ENCODE measurements at places on chromosomes 2 and 18. TPM values are rescaled to one million over a fixed set of nuclear protein-coding genes. Genes with fewer than 3 reads are reported as not detected.

DNA sequence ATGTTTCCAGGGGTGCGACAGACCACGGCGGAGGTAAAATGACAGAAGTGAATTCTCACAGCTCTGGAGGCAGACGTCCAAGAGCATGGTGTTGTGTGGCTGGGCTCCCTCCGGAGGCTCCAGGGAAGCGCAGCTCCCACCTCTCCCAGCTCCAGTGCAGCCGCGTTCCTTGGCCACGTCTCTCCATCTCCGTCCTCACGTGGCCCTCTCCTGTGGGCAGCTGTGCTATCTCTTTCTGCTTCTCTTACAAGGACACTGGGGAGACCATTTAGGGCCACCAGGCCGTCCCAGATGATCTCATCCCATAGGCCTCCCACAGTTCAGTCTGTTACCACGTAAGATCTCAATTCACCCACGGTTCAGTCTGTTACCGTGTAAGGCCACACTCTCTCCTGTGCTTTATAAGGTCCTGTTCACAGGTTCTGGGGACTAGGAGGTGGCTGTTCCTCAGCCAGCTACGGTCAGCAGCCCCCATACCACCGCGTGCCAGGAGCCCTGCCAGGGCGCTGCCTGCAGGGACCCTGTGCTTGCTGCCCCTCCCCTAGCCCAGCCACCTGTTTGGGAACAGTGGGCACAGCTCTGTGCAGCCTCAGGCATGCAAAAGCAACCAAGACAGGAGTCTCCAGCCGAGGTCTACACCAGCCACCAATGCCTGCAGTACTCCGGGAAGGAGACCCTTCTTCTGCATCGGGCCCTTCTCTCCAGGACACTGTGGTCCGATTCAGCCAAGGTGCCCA is 2.9 kb upstream of the MAB21L4 start:
- H3K27ac ChIP-seq, result no peak overlapping the region
- no peaks in the 10 kb centered on the region for H3K36me3 ChIP-seq
- H3K4me3 ChIP-seq, result no peak overlapping the region
- no peaks in the 10 kb centered on the region for H3K4me1 ChIP-seq
- no peaks in the 10 kb centered on the region for H3K27me3 ChIP-seq

DNA sequence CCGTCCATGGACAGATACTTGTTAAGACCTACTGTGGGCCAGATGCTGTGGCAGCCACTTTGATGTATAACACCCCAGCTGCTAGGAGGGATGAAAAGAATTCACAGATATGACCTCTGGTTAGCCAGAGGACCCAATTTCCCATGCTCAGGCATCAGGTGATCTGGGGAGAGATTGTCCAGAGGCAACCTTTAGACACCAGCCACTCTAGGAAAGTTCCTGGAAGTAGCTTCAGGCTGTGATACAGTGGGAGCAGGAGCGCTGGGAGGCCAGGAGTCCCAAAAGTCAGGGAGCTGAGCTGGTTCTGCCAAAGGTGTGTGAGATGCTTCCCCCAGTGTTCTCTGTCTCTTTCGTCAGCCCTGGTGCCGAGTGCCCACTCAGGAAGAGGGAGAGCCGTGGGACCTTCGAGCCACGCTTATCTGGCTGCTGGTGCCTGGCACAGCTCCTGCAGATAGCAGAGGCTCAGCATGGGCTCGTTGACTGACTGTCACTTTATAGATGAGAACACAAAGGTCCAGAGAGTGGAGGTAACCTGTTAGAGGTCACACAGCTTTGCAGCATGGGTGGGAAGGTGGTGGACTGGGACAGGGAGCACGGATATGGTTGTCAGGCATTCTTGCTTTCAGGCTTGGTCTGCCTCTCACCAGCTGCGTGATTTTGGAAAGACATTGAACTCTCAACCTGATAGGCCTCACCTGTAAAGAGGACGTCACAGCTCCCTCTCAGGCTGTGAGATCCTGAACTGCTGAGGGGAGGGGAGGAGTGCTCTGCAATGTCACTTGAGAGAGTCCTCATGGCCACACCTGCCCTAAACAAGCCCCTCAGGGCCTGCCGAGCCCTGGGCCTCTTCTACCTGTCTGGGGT is 7.8 kb upstream of the RALB start:
- no peaks in the 10 kb centered on the region for H3K4me1 ChIP-seq
- no peak for DNase-seq
- H3K36me3 ChIP-seq, result no peaks in the 10 kb centered on the region
- no peak overlapping the region for H3K4me3 ChIP-seq
- H3K27ac ChIP-seq, result no peak overlapping the region

SCN7A gene
- 9.0 TPM for total RNA-seq

DNA sequence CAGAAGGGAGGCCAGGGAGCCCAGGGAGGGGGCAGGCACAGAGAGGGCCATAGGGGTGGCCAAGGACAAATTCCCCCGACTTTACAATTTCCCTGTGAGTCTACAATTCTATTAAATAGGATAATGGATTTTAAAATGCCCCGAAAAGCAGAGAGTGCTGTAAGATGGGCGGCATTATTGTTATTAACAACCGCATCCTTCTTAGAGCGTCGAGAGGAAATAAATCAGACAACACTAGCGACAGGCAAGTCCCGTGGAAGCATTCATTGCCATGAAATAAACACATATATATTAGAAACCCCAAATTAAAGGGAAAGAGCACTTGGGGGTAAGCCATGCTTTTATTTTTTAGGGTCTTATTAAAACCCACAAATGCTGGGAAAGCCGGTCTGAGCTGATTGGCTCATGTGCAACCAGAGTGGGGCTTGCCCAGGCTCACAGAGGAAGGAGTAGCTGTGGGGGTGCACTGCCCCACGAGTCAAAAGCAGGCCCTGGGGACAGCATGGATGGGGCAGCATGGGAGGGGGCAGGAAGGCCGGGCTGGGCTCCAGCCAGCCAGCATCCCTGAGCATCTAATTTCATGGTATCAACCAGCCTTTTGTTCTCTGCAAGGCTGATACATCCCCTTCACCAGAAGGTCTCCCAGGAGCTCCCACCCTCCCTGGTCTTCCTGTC is 187.1 kb downstream of the CELF4 start:
- H3K27ac ChIP-seq, result no peak overlapping the region
- H3K27me3 ChIP-seq, result no peaks in the 10 kb centered on the region
- H3K4me3 ChIP-seq, result no peak overlapping the region

DNA sequence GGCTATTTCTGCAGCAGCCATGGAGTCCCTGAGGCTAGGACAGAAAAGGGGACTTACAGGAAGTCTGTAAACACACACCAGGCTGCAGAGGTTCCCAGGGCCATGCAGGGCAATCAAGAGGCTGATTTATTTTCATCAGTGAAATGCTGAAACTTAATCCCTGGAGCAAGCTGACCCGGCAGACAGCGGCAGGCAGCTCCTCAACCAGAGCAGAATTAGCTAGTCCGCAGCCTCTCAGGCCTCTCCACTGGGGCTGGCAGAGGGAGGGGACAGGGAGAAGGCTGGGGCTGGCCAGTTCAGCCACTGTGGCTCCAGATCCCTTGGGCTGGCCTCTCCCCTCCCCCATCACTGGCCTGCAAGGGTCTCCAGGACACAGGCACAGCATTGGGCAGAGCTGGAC is 136.3 kb downstream of the TNS1 start:
- H3K4me3 ChIP-seq, result no peak overlapping the region
- H3K27me3 ChIP-seq, result no peaks in the 10 kb centered on the region
- peaks cover 95% of the 10 kb centered on the region for H3K36me3 ChIP-seq
- H3K27ac ChIP-seq, result no peak overlapping the region
- no peak for DNase-seq

ANO7 gene
- 1.2 TPM for total RNA-seq

DNA sequence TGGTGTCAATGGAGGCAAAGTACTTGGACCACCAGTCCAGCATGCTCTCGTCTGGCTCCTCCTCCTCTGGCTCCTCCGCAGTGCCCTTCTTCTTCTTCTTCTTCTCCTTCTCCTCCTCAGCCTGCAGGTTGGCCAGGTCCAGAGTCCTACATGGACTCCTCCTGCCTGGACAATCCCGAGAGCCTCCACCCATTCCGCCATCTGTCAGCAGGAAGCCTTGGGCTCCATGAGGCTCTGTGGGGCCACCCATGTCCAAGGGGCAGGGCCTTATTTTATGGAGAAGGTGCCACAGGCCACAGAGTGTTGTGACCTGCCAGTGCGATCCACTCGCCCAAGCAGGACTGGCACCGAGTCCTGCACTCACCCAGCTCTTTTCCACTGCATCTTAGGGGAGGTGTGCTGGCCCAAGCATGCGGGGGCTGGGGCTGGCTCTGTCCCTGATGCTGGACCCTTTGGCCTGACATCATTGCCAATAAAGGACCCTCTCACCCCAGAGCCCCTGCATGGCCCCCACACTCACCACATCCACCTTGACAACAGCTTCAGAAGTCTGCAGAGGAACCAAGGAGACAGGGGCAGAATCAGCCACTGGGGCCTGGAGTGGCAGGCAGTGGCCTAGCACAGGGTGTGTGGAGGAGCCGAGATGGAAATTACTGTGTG is 7.2 kb downstream of the OTOF start:
- no peak overlapping the region for H3K4me3 ChIP-seq
- DNase-seq, result no peak
- no peaks in the 10 kb centered on the region for H3K4me1 ChIP-seq
- H3K36me3 ChIP-seq, result no peaks in the 10 kb centered on the region
- H3K27me3 ChIP-seq, result no peaks in the 10 kb centered on the region

ERFE gene
- total RNA-seq, result 1.3 TPM

DNA sequence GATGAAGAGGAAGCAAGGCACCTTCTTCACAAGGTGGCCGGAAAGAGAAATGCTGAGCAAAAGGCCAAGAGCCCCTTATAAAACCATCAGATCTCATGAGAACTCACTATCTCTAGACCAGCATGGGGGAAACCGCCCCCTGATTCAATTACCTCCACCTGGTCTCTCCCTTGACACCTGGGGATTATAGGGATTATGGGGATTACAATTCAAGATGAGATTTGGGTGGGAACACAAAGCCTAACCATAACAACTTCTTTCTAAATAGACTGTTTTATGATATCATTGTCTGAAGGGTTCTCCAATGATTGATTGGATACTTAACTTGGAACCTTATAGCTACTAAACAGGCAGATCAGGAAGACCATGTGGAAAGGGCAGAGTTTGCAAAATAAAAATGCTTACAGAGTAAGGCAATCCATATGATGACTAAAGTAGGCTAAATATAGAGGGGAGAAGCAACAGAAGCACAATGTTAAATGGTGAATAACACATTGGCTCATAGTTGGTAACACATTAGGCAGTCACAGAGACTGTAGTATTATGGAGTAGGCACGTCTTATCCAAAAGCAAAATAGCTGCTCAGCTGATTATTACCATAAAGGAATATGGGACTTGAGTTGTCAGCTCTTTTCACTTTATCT is 179.0 kb downstream of the BARD1 start:
- no peak for DNase-seq
- no peaks in the 10 kb centered on the region for H3K4me1 ChIP-seq
- no peak overlapping the region for H3K4me3 ChIP-seq

DNA sequence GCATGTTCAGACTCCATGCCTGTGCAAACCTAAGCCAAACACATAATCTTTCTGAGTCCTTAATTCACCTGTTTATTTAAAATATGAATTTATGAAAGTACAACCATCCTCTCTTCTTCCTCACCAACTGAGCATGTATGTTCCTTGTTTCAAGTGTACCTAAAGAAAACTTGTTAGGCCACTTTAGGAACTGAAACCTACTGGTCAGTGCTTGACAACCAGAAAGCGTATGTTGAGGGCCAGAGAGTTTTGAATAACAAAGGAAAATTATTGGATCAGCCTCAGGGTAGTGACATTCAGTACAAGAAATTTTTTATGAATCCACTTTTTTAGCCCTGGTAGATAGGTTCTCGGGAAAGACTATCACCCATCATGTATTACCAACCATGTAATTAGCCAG is 847.6 kb upstream of the CELF4 start:
- H3K36me3 ChIP-seq, result no peaks in the 10 kb centered on the region
- DNase-seq, result no peak
- H3K4me3 ChIP-seq, result no peak overlapping the region
- H3K4me1 ChIP-seq, result no peaks in the 10 kb centered on the region
- no peak overlapping the region for H3K27ac ChIP-seq
- no peaks in the 10 kb centered on the region for H3K27me3 ChIP-seq

- H3K4me3 ChIP-seq, result no peak overlapping the region
- H3K4me1 ChIP-seq, result peaks cover 5% of the 10 kb centered on the region
- DNase-seq, result no peak
- H3K36me3 ChIP-seq, result peaks cover 3% of the 10 kb centered on the region
- no peak overlapping the region for H3K27ac ChIP-seq
- H3K27me3 ChIP-seq, result no peaks in the 10 kb centered on the region
Observed at GRCh38 chr18:62289047-62289446, 36.1 kb upstream of the TNFRSF11A start.

- H3K4me1 ChIP-seq, result no peaks in the 10 kb centered on the region
- DNase-seq, result no peak
- no peaks in the 10 kb centered on the region for H3K36me3 ChIP-seq
- no peaks in the 10 kb centered on the region for H3K27me3 ChIP-seq
- H3K27ac ChIP-seq, result no peak overlapping the region
Observed at GRCh38 chr2:98876741-98877140, 59.3 kb downstream of the CRACDL start.

DNA sequence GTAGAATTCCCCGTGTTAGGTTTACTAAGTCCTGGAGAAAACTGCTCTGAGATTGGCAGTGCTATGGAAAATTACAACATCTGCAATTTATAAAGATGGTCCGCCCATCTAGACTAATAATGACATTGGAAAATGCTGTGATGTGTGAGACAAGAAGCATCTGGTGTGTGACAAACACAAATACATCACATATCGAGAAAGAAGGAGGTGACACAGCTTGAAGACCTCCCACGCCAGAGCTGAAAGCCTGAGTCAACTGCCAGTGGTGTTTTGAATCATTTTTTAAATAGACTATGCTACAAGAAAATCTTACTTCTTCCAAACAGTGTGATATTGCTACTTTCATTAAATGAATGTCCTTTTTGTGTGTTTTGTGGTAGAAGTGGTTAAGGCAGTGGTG is 8.6 kb upstream of the ANO7 start:
- H3K27me3 ChIP-seq, result no peaks in the 10 kb centered on the region
- no peak for DNase-seq
- no peak overlapping the region for H3K4me3 ChIP-seq
- H3K27ac ChIP-seq, result no peak overlapping the region

DNA sequence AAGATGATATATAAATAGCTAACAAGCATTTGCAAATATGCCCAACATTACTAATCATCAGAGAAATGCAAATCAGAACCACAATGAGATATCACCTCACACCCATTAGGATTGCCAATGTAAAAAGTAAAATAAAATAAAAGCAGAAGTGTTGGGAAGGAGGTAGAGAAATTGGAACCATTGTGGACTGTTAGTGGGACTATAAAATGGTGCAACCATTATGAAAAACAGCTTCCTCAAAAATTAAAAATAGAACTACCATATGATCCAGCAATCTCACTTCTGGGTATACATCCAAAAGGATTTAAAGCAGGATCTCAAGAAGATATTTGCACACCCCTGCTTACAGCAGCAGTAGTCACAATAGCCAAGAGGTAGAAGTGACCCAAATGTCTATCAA is 99.8 kb upstream of the DAPL1 start:
- no peaks in the 10 kb centered on the region for H3K4me1 ChIP-seq
- no peaks in the 10 kb centered on the region for H3K27me3 ChIP-seq
- no peak overlapping the region for H3K27ac ChIP-seq
- DNase-seq, result no peak
- H3K36me3 ChIP-seq, result no peaks in the 10 kb centered on the region

DNAJC5G gene
- 0.68 TPM for total RNA-seq

MYO3B gene
- not detected for total RNA-seq

BOLL gene
- not detected for total RNA-seq

- H3K36me3 ChIP-seq, result peaks cover 7% of the 10 kb centered on the region
- no peak overlapping the region for H3K27ac ChIP-seq
- DNase-seq, result no peak
- H3K4me1 ChIP-seq, result no peaks in the 10 kb centered on the region
- no peak overlapping the region for H3K4me3 ChIP-seq
- H3K27me3 ChIP-seq, result no peaks in the 10 kb centered on the region
Observed at GRCh38 chr2:231144896-231145295, 20.1 kb upstream of the HTR2B start.
